ENCODE measurements at places on chromosomes 6 and 20.

DNA sequence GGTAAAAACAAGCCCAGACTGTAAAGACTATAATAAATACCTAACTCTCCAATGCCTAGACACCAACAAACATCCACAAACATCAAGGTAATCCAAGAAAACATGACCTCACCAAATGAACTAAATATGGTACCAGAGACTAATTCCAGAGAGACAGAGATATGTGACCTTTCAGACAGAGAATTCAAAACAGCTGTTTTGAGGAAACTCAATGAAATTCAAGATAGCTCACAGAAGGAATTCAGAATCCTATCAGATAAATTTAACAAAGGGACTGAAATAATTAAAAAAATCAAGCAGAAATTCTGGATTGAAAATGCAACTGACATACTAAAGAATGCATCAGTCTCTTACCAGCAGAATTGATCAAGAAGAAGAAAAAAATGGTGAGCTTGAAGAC, 26.6 kb downstream of the NCOA6 start:
- no peak for DNase-seq

- DNase-seq: peak; percentile 71
Measured at GRCh38 chr6:25052181-25052580, 116.4 kb upstream of the RIPOR2 start.

DNA sequence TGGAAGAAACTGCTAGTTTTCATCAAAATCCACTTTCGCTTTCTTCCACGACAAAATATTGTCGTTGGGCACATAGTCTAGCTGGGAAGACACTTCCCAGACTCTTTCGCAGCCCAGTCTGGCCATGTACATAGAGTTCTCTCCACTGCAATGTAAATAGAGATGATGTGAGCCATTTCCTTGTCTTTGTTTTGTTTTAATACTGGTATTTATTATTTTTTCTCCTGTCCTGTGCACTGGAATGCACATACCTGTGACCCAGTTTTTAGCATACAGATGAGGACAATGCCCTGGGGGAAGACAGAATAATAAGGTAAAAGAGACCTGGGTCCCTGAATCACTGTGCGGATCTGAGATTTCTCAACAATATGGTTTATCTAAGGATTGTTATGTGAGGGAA, 149.5 kb upstream of the BMP5 start:
- no peak for DNase-seq

DNA sequence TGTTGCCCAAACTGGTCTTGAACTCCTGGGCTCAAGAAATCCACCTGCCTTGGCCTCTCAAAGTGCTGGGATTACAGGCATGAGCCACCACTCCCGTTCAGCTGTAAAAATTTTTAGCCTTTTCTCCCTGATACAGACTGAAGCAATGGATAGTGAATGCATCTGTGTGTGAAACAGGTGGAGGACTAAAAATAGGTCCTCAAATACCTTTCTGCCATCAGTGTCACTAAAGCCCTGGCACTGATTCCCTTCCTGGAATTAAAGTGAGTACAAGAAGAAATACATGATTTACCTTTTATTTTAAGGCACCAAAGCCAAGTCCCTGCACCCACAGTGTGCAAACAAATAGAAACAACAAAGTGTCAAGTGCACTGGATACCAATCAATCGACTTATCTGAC, 25.1 kb downstream of the TULP4 start:
- DNase-seq: no peak

DNA sequence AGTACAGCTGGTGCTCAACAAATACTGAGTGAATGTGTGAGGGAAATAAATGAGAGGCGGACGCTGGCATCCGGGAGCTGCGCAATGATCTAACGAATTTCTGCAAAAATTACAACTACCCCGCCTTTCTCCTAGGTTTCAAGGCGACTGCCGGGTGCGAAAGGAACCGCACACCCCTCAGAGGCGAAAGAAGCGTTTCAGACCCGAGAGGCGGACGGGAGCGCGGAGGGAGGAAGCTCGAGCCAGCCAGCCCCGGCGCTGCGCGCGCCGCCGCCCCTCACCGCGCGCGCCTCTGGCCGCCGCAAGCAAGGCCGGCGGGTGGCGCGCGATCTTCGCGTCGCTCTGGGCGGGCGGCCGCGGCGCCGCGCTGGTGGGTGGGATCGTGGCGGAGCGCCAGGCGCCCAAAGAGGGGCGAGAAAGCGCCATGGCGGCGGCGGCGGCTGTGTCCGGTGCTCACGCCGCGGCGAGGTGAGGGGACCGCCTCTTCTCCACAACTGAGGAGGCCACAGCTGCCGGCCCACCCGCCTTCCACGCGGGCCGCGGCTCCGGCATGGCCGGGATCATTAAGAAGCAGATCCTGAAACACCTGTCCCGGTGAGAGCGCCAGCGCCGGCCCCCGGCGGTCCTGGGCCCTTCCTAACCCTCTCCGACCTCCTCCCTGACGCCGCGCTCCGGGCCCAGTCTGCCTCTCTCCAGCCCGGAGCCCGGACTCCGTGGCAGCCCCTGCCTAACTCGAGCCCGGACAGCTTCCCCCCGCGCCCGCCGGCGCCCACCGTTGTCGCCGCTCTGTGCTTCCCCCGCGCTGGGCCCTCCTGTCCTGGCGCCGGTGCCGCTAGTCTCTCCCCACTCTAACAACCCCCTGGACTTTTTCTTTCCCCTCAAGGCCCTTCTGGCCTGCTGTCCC, at the start of gene BLTP3A:
Gene BLTP3A (plus strand): TSS at position 383 of the 904 bp plus-strand sequence. CDS start 168 bp downstream, at position 551.
- peak; percentile 78 for DNase-seq

- no peak for DNase-seq
Measured at GRCh38 chr20:58137236-58137635, 91.2 kb downstream of the ANKRD60 start.

GRCh38 chr20:23371496-23371895, 9.5 kb downstream of the GZF1 start:
- no peak for DNase-seq

DNA sequence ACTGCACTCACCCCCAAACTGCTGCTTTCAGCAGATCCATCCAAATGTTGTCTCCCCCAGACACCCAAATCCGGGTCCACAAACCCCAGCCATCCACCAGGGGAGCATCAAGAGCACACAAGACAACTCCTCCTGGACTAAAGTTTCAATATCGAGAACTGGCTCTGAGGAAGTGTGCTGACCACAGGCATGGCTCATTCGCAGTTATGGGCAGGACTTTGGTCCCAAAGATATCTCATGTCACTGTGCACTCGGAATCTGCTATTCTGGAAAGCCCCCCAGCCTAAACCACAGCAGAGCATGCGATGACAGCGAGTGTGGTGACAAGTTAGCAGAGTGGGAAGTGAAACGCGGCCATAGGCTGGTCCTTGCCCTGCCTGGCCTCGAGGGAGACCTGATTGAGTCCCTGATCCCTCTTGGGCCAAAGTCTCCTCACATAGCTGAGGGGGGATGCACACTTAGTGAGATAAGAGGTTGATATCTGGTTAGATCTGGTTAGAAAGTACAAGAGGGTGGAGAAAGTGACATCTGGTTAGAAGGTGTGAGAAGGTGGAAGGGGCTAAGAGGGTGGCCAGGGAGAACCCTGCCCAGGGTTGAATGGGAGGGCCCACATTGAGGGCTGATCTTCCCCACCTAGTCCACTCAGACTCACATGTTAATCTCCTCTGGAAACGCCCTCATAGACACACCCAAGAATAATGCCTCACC, 149.7 kb downstream of the MRPL14 start:
- DNase-seq: no peak

- no peak for DNase-seq
Measured at GRCh38 chr6:26431258-26432172, 8.8 kb upstream of the BTN3A3 start.

- DNase-seq: no peak
Measured at GRCh38 chr20:36251426-36251825, 15.1 kb downstream of the AAR2 start.

GRCh38 chr6:25132934-25133333, 146.2 kb upstream of the CARMIL1 start:
- no peak for DNase-seq

- no peak for DNase-seq
Measured at GRCh38 chr6:108083349-108083748, 8.8 kb upstream of the OSTM1 start.

DNA sequence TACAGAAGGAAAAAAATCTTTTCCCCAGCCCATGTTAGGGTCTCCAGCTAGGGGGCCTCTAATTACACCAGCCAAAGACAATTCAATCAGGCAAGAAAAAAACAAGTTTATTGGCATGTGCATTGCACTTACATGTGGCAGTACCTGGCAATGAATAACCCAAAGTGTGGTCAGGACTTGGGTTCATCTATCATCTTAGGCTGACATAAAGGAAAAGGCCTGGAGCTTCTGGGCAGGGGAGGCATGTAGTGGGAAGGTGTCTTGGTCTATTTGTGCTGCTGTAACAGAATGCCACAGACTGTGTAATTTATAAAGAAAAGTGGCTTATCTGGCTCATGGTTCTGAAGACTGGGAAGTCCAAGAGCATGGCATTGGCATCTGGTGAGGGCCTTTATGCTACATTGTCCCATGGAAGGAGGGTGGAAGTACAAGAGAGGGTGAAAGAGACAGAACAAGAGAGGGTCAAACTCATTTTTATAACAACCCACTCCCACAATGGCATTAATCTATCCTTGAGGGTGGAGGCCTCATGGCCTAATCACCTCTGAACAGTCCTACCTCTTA, 4.4 kb upstream of the PYGB start:
- no peak for DNase-seq

DNA sequence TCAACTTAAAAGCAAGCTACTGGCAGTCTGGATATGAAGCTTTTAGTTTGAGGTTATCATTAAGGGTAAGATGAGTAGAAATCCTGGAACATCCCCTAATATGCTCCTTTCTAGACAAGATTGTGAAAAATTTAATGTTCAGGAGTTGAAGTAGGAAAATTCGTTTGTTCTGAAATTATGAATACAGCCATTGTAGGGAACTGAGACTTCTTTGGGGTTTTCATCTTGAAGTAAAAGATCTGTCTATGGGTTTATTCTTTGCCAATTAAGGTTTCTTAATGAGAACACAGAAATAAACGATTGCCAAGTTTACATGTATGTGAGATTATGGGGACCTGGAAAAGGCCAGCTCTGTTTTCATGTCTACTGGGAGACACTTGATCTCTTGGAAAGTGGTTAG, 225.6 kb upstream of the MOCS1 start:
- DNase-seq: no peak

DNA sequence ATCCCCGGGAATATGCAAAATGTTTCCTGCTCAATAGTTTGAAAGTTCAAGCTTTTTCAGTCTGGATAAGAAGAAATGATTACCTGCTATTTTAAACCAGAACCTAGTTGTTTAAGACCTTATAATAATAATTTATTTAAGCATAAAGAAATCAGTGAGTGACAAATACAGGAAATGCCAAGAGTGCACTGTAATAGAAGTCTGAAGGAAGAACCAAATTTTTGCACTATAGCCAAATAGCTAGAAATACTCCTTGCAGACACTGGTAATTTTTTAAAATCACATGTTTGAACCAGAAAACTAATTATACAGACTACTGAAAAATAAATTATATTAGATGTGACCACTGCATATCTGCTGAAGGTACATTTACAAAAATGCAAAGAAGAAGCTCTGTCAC, 93.2 kb downstream of the MMS22L start:
- no peak for DNase-seq

- DNase-seq: peak; percentile 95
Measured at GRCh38 chr6:27126815-27127537, 120.5 kb upstream of the PRSS16 start.

GRCh38 chr6:50952092-50952907, 133.6 kb downstream of the TFAP2B start:
- DNase-seq: no peak

DNA sequence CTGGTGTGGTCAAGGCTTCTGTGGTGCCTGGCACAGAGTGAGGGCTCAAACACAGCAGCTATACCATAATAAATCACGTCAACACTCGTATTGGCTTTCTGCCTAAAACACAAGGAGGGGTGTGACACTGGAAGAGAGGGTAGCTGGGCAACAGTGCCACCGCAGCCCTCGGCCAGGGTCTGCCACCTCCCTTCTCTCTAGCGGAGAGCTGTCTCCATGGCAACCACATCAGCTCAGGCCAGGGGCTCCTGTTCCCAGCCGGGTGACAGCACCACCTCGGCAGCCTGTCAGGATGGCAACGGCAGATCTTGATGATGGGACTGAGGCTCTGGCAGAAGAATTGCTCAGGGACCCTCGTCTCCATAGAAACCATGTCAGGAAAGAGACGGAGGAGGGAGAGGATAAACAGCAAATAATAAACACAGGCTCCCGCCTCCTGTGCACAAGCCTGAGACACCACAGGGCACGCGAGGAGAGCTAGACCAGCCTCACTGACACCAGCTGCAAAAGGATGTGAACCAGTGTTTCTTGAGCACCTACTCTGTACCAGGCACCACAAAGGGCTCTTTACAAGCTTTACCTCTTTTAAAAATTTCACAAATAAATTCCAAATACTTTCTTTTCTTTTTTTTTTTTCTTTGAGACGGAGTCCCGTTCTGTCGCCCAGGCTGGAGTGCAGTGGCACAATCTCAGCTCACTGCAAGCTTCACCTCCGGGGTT, 50.4 kb upstream of the TLDC2 start:
- no peak for DNase-seq

- peak; percentile 33 for DNase-seq
Measured at GRCh38 chr20:40956542-40957264, 71.9 kb upstream of the TOP1 start.

- no peak for DNase-seq
Measured at GRCh38 chr6:76708641-76709331, 636.3 kb upstream of the IMPG1 start.

DNA sequence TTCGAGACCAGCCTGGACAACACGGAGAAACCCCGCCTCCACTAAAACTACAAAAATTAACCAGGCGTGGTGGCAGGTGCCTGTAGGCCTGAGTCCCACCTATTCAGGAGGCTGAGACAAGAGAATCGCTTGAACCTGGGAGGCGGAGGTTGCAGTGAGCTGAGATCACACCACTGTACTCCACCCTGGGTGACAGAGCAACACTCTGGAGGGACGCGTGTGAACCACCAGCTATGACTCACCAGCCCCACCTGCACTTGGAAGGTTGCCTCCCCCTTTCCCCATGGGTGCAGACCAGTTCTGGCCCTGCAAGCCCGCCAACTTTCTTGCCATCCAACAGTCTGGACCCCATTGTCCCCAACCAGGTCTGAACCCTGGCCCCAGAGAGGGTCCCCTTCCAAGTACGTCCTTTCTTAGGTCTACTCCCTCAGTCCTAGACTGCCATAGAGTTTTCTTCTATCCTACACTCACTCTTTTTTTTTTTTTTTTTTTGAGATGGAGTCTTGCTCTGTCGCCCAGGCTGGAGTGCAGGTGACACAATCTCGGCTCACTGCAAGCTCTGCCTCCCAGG, 29.2 kb downstream of the ATP9A start:
- no peak for DNase-seq

- DNase-seq: no peak
Measured at GRCh38 chr6:84524636-84525035, 239.8 kb downstream of the TBX18 start.

- DNase-seq: no peak
Measured at GRCh38 chr20:64245746-64246595, 9.6 kb upstream of the PCMTD2 start.

DNA sequence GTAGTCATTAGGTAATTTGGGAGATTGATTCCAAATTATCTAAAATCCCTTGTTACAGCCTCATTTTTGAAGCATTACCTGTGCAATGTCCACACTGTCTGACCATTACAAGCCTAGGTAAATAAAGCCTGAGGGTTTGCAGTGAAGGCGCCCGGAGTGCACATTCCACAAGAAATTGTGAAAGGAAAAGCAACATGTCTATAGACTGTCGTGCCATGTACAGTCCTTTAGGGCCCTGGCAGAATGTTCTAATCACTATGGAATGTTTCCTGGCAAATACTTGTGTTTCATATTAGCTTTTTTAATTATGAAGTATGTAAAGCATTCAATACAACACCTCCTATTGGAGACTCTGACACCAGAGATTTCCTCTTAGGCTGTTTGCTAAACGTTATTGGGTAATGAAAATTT, 28.9 kb downstream of the PREP start:
- no peak for DNase-seq

GRCh38 chr6:41654698-41655151, 16.5 kb downstream of the MDFI start:
- no peak for DNase-seq
